A172 (cell line): ENCODE measurements at places on chromosomes 2 and 18. TPM values are rescaled to one million over a fixed set of nuclear protein-coding genes. Genes with fewer than 3 reads are reported as not detected.

DNA sequence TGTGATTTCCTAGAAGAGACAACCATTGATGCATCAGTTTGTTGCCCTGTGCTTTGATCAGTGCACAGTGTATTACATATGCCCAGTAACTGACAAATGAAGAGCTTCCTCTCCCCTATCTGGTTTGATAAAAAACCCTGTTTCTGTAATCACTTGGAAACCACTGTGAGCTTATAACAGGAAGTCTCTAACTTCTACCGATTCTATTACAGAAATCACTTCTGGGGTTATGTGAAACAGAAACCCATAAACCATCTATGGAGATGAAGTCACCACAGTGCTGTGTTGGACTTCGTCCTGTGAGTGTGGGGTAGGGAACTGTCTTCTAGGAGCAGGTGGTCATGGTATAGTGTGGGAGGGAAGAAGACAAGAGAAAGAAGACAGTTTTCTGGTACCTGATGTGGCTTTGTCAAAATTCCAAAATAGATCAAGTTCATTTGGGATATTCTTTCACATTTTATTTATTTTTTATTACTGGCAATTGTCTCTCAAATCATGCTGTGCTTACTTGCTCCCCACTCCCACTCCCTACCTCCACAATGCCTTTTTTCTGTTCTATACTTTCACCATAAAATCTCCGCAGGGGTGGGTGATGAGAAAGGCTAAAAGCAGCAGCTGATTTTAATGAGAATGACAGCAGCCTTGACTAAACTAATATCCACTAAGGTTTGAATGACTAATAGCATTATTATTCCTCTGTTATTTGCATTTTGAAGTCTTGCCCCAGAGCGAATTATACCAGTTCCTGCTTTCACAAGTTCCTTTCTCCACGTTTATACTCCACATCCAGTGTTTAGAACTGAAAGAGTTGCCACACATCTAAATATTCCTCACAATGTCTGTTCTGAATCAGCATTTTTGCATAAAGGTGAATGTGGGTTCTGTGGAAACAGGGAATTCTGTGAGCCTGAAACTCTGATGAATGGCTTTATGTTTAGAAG, 41.7 kb upstream of the RND3 start:
- peak; percentile 84 for DNase-seq

Gene C2orf49
- total RNA-seq = 9.8 and 25.1 TPM in 2 replicates

DNA sequence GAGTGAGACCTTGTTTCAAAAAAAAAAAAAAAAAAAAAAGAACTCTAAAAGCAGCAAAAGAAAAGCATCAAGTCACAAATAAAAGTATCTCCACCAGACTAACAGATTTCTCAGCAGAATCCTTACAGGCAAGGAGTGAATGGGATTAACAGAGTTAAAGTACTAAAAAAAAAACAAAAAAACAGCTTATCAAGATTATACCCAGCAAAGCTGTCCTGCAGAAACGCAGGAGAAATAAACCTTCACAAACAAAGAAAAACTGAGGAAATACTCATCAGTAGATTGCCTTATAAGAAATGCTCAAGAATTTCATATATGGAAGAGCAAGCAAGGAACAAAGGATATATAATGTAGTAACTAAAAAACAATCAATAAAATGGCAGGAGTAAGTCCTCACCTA, 35.6 kb downstream of the USP34 start:
- no peak for DNase-seq

DNA sequence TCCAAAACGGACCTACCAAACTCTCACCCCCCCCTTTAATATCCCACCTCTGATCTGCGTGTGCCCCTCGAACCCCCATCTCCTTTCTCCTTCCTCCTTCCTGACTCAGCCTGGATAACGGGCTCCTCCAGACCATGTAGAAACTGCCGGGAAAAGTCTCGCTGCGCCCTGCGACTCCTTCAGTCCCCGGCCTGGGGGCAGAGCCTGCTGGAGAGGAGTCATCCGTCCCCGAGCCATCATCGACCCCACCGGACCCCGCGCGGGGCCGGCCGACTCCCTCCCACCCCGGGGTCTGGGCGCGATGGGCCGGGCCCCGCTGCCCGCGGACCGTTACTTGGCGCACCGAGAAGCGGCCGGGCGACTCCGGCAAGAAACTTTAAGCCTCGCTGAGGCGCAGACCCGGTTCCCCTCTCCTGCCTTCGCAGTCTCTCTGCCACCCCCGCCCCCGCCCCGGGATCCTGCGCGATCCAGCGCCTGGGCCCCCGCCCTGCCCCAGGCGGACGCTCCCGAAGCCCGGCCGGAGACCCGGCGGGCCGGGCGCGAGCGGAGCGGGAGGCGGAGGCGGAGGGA, 3.4 kb downstream of the ZEB2 start:
- DNase-seq = no peak

DNA sequence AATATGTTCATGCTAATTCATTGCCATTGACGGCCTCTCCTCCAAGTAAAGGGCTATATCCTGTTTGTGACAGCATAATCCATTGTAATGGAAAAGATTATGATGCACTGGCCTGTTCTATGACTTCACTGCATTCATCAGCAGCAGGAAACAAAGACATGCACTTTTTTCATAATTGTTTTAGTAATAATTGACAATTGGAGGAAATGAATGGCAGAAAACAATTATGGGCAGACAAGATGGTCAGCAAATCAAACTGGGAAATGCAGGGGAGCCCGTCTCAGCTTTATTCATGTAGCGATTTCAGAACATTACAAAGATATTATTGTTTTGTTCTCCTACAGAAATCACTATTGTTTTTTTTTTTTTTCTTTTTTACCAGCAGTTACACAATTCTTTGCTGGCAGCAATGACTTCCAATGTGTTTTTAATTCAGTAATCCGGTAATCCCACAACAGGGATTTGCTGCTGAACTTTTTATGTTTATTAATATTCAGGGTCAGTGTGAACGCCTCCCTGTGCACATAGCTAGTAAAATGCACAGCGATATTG, 33.8 kb upstream of the RASGRP3 start:
- DNase-seq = no peak

Gene KCNE4
- 0.17 TPM in 1 of 2 replicates, not detected in the other for total RNA-seq

- peak; percentile 29 for DNase-seq
Measured at GRCh38 chr2:100524331-100524730, 38.5 kb upstream of the PDCL3 start.

DNA sequence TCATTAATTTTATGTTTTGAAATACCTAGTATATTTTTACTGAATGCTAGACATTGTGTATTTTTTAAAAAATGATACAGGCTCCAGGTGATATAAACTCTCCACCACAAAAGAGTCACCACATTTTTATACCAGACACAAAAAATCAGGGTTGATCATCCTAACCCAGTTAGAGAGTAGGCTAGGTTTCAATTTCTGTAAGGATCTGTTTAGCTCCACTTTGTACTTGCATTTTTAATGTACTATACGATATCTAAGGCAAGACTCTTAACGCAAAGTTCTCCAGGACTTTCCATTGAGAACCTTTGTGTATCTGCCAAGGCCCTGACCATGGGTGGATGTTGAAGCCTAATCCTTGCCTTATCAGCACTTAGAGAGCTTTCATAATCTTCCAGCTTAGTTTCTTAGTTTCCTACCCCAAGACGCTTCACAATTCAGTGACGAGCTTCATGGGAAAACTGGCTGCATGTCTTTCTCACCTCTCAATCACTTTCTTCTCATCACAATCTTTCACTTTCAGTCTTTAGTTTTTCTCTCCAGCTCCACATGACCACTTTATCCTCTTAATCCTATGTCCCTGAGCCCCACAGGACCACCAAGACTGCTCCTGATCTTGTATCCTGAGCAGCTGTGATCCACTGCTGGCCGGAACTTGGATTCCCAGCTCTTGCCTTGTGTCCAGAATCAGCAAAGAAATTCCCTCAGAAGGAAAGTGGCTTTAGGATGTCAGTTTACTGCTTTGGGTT, 635.8 kb downstream of the RNF144A start:
- DNase-seq = no peak

Gene HAAO
- total RNA-seq = not detected in 2 replicates

- peak; percentile 25 for DNase-seq
Measured at GRCh38 chr18:6719098-6719846, 10.2 kb upstream of the ARHGAP28 start.

GRCh38 chr2:235725016-235725489, 231.2 kb downstream of the AGAP1 start:
- no peak for DNase-seq

DNA sequence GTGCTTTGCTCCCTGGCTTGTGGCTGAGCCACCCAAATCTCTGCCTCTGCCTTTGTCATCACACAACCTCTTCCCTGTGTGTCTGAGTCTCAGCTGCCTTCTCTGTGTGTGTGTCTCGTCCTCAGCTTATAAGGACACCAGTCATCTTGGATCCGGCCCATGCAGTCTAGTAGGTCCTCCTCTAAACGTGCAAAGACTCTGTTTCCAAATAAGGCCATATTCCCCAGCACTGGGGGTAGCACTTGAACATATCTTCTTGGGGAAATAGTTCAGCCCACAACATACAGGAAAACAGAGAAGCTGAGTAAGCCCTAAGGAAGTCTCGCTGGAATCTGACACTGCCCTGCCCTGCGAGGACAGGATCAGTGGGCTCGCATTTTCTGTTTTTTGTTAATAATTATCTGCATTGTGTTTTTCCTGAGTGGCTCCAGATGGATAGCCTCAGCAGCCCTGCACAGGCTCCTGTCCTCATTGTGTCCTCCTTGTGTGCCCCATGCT, 42.1 kb downstream of the MTCL1 start:
- DNase-seq = no peak

Gene SLC5A7
- total RNA-seq = not detected in 2 replicates

DNA sequence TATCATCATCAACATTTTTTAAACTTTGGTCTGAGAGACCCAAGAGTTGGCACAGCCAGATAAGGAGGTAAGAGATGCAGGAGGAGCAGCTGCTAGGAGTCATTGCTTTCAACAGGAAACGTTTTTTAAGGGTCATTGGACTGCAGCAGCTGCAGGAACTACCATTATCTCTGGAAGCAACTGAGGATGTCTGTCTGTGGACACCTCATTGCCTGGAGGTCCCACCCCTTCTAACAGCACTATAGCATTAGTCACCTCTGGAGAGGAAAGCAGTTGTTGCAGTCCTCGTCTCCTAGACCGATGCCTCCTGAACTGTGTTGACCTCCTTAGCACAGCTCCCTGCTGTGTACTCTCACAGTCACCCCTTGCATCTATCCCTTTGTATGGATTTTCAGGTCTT, 21.5 kb upstream of the FSHR start:
- DNase-seq = no peak

Gene NPPC
- 0.12 TPM in 1 of 2 replicates, not detected in the other for total RNA-seq

DNA sequence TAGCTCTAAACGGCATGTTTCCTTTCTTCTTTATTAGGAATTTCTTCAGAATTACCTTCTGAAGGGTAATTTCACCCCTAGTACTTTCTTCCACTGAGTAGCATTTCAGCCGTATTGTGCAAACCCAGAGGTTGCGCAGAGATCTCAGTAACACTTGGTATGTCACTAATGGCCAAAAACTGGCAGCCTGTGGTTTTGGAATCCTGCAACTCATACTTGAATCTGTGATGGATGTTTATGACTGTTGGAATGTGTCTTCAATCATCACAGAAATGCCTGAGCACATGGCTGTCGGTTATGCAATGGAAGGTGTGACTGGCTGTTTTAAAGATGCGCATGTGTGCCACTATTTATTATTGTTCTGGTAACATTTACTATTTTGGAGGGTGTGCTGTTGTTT, 100.0 kb downstream of the COLEC12 start:
- DNase-seq = peak; percentile 40

Gene ICA1L
- total RNA-seq = 9.7 and 14.4 TPM in 2 replicates

DNA sequence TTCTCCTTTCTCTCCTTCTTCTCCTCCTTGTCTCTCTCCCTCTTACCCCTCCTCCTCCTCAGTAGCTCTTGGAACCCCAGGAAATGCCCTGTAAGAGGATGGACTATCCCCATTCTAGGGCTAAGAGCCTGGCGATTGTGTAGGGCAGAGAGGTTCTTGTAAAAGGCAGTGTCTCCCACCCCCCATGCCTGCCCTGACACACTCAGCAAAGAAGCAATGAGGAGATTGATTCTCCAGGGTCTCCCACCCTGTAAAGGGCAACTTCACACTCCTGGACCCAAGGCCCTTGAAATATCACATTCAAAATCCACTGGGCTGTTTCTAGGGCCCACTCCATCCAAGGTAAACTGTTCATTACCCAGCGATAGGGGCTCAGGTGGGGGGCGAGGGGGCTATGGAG, 144.1 kb downstream of the INSIG2 start:
- DNase-seq = no peak

Gene PLEKHH2
- 0.98 and 4.6 TPM in 2 replicates for total RNA-seq

DNA sequence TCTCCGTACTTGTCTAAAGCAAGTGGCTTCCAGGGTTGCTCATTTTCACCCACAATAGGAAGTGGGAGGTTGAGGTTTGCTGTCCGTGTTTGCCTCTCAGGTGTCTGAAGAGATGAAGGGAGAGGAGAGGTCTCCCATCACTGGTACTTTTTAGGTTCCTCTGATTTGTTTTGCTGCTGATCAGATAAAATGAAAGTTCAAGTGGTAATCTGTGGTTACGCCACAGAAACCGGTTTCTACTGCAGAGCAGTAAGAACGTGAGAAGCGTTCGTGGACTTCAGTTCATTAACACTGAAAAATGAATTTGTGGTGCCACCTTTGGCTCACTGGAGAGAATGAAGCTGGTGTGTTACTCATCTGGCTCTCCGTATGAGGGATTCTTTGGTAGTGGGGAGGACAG, 118.2 kb downstream of the GBX2 start:
- DNase-seq = no peak

Gene MAL
- total RNA-seq = not detected in 2 replicates

GRCh38 chr2:152093464-152093863, 5.4 kb downstream of the CACNB4 start:
- no peak for DNase-seq

GRCh38 chr2:96291751-96292150, 13.6 kb downstream of the SNRNP200 start:
- DNase-seq = no peak

Gene RIT2
- 0.12 TPM in 1 of 2 replicates, not detected in the other for total RNA-seq

Gene PLCD4
- 1.3 and 6.9 TPM in 2 replicates for total RNA-seq

DNA sequence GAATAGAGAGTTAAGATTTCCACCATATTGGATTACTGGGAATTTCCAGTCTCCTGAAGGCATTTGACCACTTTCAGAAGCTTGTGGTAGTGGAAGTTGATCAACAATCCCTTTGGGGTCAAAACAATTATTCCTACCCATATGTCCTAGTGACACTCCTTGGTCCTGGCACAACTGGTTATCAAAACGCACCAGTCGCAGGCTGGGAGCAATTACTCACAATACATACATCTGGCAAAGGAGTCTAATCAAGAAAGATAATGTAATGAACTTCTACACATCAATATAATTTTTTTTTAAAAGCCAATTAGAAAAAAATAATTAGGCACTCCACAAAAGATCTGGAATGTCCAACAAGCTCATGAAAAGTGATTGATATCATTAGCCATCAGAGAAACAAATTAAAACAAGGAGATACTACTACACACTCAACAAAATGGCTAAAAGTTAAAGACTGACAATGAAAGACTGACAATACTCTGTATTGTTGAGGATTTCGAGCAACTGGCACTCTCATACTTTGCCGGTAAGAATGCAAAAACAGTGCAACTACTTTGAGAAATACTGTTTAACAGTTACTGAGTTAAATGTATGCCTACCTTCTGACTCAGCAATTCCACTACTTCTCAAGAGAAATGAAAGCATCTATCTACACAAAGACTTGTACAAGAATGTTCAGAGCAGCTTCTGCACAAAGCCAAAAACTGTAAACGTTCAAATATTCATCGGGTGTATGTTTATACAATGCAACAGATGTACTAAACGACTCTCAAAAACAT, 2.0 kb downstream of the INO80C start:
- DNase-seq = no peak
